ENCODE measurements at places on chromosomes 13 and 19.

GRCh38 chr19:34288381-34288780, 34.0 kb downstream of the GARRE1 start:
- H3K36me3 ChIP-seq: peaks cover 3% of the 10 kb centered on the region
- H3K27me3 ChIP-seq: no peaks in the 10 kb centered on the region
- no peak overlapping the region for H3K4me3 ChIP-seq
- no peak for DNase-seq
- H3K4me1 ChIP-seq: no peaks in the 10 kb centered on the region

DNA sequence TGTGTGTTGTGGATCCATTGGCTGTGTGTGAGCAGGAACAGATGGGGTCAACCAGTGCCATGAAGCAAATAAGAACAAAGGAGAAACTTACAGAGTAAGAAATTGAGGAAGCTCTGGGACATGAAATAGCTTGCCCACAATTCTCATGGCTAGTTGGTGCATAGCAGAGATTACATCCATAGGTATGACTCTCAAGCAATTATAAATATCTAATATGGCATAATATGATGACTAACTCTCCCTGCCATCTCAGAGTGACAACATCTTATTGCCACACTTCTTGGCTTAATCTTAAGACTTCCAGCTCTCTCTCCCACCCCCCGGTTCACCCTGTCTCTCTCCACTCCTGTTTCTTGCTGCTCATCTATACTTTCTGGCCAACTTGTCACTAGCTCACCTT, 53.3 kb downstream of the OXGR1 start:
- peak; percentile 54 for DNase-seq
- no peaks in the 10 kb centered on the region for H3K27me3 ChIP-seq
- no peaks in the 10 kb centered on the region for H3K36me3 ChIP-seq
- H3K27ac ChIP-seq: no peak overlapping the region
- H3K4me1 ChIP-seq: no peaks in the 10 kb centered on the region

DNA sequence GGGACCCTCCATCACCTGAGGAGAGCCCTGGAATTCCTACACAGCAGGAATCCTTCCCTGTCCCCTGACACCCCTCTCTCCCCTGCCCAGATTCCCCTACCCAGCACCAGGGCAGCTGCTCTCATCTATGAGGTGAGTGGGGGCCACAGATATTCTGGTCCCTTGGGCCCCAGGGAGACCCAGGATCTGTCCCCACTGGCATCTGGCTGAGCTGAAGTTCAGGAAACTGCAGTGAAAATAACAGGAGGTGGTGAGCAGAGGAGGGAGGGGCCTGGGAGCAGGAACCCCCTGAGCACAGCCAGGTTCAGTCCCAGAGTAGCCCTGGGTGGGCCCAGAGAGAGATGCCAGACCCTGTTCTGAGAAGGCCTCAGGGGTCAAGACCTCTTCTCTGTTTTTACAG, 10.1 kb downstream of the CEACAM21 start:
- no peak for DNase-seq
- no peaks in the 10 kb centered on the region for H3K27me3 ChIP-seq
- no peak overlapping the region for H3K4me3 ChIP-seq
- no peak overlapping the region for H3K27ac ChIP-seq
- no peaks in the 10 kb centered on the region for H3K36me3 ChIP-seq

- H3K36me3 ChIP-seq: no peaks in the 10 kb centered on the region
- H3K27ac ChIP-seq: peak overlapping the region; percentile 58
- H3K4me3 ChIP-seq: no peak overlapping the region
- no peaks in the 10 kb centered on the region for H3K27me3 ChIP-seq
- H3K4me1 ChIP-seq: peaks cover 7% of the 10 kb centered on the region
Observed at GRCh38 chr19:7196763-7197118, 97.5 kb downstream of the INSR start.

GRCh38 chr13:46296115-46296822, 84.5 kb downstream of the LRRC63 start:
- no peaks in the 10 kb centered on the region for H3K4me1 ChIP-seq
- no peaks in the 10 kb centered on the region for H3K36me3 ChIP-seq
- H3K27ac ChIP-seq: peak overlapping the region; percentile 16
- peak; percentile 66 for DNase-seq
- H3K27me3 ChIP-seq: no peaks in the 10 kb centered on the region

DNA sequence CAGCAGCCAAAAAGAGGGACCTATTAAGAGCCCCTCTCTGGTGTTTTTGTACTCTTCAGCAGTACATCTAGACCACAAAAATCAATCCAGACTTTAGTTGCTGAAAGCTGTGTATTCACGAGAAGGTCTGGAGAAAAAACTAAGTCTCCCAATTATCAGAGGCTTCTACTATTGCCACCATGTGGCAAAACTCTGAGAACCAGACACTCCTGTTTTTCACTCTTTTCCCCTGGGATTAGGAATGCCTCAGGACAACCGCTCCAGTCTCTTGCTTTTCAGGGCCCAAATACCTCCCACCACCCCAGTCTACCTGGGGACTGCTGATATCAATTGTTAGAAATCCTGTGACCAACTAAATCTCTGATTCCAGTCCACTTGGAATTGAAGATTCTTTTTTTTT, 30.1 kb upstream of the OBI1 start:
- H3K4me1 ChIP-seq: no peaks in the 10 kb centered on the region
- no peak for DNase-seq
- H3K36me3 ChIP-seq: no peaks in the 10 kb centered on the region
- H3K27ac ChIP-seq: no peak overlapping the region
- no peak overlapping the region for H3K4me3 ChIP-seq

- DNase-seq: peak; percentile 13
- H3K27ac ChIP-seq: no peak overlapping the region
- H3K4me1 ChIP-seq: no peaks in the 10 kb centered on the region
- no peak overlapping the region for H3K4me3 ChIP-seq
Observed at GRCh38 chr19:41998246-41999020, 4.4 kb upstream of the ATP1A3 start.

DNA sequence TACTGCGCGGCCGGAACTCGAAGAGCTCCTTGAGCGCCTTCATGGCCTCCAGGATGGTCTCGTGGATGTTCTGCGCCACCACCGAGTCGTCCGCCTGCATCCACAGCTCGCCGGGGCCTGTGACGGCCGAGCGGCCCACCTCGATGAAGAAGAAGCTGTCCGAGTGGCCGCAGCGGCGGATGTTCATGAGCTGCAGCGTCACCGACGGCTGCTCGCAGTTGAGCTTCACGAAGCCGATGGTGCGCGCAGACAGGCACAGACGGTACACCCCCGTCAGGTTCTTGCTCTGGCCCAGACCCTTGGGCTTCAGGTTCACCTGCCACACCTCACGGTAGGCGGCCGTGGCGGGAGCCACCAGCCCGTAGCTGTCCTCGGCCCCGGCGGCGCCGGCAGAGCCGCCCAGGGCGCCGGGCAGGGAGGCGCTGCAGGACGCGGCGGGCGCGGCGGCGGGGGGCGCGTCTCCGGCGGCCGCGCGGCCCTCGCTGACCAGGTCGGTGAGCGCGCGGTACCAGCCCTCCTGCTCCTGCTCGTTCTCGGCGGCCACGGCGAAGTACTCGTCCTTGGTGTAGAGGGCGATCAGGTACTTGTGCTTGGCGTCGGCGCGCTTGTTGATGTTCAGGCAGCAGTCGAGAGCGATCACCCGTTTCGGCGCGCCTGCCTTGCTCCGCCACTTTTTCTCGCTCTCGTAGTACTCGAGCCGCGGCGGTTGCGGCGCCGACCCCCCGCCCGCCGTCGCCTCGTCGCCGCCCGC, 1.1 kb downstream of the IRS2 start:
- H3K4me3 ChIP-seq: peak overlapping the region; percentile 75
- peaks cover 22% of the 10 kb centered on the region for H3K36me3 ChIP-seq
- peak; percentile 40 for DNase-seq

- H3K27me3 ChIP-seq: no peaks in the 10 kb centered on the region
- DNase-seq: no peak
- H3K4me3 ChIP-seq: no peak overlapping the region
- H3K27ac ChIP-seq: no peak overlapping the region
- no peaks in the 10 kb centered on the region for H3K4me1 ChIP-seq
Observed at GRCh38 chr13:63308549-63309165, 1893.0 kb upstream of the PCDH20 start.
